ENCODE measurements at places on chromosomes 1 and 21.

GRCh38 chr1:182897696-182898095, 55.3 kb downstream of the SHCBP1L start:
- DNase-seq = no peak

DNA sequence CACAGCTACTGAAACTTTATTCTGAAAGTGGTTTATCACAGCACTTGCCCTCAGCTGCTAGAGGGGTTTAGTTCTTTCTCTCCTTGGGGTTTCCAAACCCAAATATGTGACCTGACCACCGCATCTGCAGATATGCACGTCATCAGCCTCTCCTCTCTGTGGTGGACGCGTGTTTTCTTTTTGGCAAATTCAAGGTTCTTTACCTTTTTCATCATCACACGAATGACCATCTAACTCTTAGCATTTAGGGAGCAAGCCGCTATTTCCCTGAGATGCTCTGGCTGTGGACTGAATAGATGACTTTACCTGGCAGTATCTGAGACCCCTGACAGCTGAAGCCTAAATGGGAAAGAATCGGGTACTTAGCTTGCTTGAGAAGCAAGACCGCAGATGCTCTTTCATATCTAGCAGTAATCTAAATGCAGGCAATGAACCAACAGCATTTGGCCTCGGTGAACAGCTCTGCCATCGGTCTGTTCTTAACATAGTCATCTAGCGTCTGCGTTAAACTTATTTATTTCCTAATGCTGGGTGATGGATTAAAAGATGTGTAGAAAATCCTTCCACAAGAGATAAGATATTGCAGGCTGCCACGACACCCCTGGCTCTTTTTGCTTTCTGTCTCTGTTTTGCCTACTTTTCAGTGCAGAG, 463.4 kb downstream of the CAMTA1 start:
- DNase-seq = no peak

DNA sequence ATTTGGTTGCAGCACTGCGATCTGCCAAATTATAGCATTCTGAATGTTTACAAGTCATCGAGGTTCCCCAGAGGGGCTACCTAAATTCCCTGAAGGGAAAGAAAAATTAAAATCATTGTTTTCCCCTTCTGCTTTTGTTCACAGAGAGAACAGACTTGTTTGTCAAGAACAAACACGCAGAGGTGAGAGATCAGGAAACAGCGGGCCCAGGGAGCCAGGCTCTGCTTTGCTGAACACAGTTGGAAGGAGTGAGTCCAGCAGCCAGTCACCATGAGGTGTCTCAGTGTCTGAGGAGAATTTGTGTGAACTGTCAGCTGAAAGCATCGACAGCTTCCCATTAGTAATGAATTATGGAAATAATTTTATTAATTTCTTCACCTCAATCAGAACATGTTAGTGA, 52.5 kb downstream of the RWDD3 start:
- DNase-seq = no peak

- DNase-seq = no peak
These were observed 531 bp downstream of the TSPEAR start for GRCh38 chr21:44710756-44711326.

GRCh38 chr1:54002544-54003248, 15.3 kb downstream of the LDLRAD1 start:
- DNase-seq = no peak

DNA sequence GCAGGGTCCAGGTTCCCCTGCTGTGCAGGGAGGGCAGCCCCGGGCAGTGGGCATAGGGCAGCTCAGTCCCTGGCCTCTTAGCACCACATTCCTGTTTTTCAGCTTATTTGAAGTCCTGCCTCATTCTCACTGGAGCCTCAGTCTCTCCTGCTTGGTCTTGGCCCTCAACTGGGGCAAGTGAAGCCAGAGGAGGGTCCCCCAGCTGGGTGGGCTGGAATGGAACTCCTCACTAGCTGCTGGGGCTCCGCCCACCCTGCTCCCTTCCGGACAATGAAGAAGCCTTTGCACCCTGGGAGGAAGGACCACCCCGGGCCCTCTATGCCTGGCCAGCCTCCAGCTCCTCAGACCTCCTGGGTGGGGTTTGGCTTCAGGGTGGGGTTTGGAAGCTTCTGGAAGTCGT, 32.8 kb upstream of the LHX4 start:
- no peak for DNase-seq

- DNase-seq = no peak
These were observed 69.7 kb downstream of the LRRC8C start for GRCh38 chr1:89702520-89703045.

DNA sequence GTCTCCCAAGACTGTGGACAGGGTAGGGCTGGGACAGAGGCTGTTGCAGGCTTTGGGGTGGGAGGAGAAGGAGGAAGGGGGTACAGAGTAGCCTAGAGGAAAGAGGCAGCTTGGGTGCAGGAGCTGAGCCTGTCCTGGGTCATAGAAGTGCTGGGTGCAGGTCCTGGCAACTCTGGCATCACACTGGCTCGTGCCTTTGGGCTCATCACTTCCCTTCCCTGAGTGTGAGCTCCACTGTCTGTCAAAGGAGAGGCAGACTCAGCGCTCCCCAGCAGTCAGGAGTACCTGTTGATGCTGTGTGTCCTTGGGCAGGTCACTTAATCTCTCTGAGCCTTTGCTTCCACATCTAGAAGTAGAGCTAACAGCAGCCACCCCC, 157.1 kb downstream of the PTPRU start:
- DNase-seq = no peak

GRCh38 chr21:43859747-43860214, 5.2 kb upstream of the AGPAT3 start:
- DNase-seq = no peak

- DNase-seq = no peak
These were observed 34.4 kb upstream of the IGSF21 start for GRCh38 chr1:18073066-18073642.

DNA sequence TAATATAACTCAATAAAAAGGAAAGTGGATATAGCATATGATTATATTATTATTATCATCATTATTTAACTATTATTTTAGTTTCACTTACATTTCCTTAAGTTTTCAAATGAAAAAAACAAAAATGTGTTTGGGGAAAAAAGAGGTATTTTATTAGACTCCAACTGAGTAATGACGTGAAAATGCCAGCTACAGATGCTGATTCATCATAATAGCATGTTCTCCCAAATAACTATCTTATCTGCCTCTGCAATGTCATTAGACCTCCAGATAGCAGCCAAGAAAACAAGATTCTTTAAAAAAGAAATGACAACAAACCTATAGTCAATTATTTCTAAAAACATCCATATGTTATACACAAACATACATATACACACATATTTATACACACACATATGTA, 1071.9 kb upstream of the TMPRSS15 start:
- DNase-seq = no peak

DNA sequence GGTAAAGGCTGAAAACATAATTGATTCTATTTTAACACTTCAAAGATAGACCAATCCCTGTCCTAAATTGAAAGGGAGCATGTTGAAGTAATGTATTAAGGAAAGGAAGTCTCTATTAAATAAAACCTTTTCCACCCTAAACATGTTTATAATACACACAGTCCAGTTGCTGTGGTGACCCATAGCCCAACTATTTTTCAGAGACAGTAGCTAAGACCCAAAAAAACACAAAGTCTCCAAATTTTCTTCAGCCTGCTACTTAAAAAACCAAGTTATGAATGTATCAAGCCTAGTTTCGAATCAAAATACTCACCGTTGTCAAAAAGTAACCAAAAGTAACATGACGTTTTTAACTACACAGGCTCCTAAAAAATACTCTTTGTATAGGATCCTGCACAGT, 1.6 kb downstream of the ELK4 start:
- no peak for DNase-seq

DNA sequence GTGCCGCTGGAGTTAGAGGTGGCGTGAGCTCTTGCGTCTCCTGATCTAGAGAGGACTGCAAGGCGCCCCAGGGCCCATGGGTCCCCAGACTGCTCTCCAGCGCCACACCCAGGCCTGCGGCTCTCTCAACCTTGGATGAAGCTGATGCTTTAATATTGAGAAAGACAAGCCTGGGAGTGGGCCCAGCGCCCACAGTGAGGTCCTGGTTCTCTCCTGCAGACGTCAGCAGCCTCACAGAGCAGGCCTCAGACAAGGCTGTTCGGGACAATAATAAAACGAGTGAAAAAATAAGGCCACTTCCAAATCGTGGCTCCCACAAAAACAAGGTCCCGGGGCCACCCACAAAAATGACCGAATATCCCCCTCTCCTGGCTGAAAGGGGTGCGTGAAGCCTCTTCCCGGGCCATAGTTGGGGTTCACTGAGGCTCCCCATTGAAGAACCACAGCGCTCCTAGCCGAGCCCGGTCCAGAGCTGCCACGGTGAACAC, 6.0 kb upstream of the DNMT3L start:
- peak; percentile 11 for DNase-seq

- no peak for DNase-seq
These were observed 14.1 kb downstream of the C1orf87 start for GRCh38 chr1:60059468-60059867.

DNA sequence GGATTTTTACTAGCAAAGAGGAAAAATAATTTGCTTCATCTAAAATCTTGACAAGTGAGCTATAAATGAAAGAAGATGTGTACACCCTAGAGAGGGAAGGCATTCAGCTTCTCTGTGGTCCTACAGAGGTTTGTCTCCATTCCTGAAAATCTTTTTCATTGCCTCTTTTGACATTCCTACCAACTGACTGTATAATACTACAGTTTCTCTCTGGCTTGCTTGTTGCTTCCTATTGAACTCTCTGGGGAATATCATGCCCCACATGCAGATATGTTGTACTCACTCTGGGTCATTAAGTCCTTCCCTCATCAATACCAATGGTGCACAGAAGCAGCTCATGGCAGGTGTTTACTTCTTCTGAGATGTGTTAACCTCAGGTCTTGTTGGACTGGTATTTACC, 371.2 kb upstream of the PLXNA2 start:
- DNase-seq = no peak

GRCh38 chr1:232978091-232978634, 27.8 kb downstream of the NTPCR start:
- DNase-seq = peak; percentile 18

- no peak for DNase-seq
These were observed 741.2 kb downstream of the PTPRU start for GRCh38 chr1:29977550-29977949.

DNA sequence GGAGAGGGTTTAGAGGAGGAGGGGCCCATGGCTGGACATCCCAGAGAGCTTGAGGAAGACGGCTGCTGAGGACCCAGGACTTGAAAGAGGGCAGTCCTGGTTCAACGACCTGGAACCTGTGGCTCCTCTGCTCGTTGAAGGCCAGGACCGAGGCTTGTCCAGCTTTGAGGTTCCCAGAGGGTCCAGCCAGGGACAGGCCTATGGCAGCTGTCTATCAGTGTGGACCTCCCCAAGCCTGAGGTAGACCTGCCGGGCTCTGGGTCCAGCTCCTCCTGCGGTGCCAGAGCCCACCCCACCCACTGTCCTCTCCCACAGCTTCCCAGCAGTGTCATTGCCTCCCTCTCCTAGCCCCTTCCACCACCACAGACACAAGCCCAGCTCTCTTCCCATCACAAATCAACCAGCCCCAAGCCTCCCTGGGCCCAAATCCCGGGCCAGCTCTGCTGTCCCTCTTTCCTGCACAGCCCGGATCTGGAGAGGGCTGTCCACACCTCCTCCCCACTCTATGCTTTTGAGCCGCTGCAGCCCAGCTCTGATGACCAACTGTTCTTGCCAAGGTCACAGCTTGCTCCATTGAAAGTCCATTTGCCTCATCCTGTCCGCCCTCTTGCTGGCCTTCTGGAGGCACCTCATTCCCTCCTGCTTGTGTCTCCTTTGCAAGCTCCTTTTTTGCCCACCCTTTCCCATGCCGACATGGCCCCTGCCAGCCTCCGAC, 48.7 kb upstream of the EDN2 start:
- no peak for DNase-seq

- no peak for DNase-seq
These were observed 49.7 kb upstream of the NHLH2 start for GRCh38 chr1:115890580-115890979.

DNA sequence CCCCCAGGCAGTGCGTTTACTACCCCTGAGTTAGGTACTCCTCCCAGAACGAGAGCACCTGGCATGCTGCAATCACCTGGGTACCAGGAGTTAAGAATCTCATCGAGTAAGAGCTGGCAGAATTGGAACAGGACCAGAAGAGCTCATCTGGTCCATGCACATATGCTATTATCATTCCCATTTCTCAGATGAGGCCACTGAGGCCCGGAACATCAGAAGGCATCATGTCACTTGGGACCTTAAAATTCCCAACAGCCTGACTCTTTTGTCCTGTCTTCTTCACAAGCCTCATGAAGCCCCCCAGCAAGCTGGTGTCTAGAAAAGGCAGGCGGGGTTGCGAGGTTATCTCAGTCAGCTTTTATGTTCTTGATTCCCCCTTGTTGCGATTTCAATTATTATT, 13.9 kb upstream of the IFFO2 start:
- no peak for DNase-seq

- DNase-seq = no peak
These were observed 414.5 kb downstream of the ADGRL2 start for GRCh38 chr1:82215056-82215852.

- DNase-seq = no peak
These were observed 71.3 kb downstream of the PLPP3 start for GRCh38 chr1:56507925-56508522.

- no peak for DNase-seq
These were observed 1.9 kb upstream of the ERRFI1 start for GRCh38 chr1:8027748-8028570.

DNA sequence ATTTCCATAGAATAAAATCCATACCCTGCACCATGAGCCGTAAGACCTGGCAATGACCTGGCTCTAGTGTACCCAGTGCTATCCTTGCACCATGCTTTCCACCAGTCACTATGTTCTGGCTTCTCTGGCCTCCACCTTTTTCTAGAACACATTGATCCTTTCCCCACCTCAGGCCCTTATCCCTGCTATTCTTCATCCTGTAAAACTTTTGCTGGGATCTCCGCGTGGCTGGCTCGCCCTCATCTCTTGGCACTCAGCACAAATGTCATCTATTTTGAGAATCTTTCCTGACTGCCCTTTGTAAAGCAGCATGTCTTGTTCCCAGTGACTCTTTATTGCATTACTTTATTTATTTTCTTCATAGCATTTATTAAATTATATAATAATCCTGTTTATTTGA, 169.8 kb upstream of the B3GALT2 start:
- no peak for DNase-seq

GRCh38 chr1:89802841-89803240, 18.0 kb upstream of the LRRC8D start:
- DNase-seq = no peak

- DNase-seq = no peak
These were observed 102.8 kb downstream of the CLIC6 start for GRCh38 chr21:34771512-34772028.

DNA sequence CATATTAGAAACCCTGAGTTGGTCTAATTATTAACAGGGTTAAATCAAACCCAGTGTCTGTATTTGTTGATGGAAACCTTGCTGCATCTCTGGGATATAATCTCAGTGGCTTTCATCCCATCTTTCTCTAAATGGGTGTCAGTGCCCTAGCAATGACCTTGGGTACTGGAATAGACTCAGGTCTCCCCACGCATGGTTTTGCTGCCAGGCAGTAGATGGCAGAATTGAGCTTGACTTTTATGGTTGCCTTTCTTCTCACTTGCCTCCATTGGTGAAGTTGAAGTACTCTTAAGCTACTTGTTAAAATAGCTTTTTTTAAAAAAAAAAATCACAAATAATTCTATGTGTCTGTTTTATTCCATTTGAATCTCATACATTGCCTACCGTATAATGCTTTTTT, 81.8 kb upstream of the HMCN1 start:
- no peak for DNase-seq

All from central memory CD4-positive, alpha-beta T cell (primary cell).